Right atrium auricular region (tissue), 2 donors: ENCODE measurements at places on chromosomes 2 and 18.
A peak's percentile ranks its signal among the peaks of the same experiment; 100 is the strongest.

GRCh38 chr2:236676136-236676873, 106.7 kb downstream of the ACKR3 start:
- no peak for DNase-seq

DNA sequence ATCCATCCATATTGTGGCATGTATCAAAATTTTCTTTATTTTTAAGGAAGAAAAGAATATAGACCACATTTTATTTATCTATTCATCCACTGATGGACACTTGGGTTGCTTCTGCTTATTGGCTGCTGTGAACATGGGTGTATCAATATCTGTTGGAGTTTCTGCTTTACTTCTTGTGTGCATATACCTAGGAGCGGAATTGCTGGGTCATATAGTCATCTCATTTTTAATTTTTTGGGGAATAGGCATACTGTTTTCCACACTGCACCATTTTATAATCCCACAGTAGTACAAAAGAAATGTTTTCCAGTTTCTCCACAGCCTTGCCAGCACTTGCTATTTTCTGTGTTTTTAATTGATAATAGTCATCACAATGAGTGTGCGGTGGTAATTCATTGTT, 197.2 kb downstream of the ACKR3 start:
- no peak for DNase-seq

DNA sequence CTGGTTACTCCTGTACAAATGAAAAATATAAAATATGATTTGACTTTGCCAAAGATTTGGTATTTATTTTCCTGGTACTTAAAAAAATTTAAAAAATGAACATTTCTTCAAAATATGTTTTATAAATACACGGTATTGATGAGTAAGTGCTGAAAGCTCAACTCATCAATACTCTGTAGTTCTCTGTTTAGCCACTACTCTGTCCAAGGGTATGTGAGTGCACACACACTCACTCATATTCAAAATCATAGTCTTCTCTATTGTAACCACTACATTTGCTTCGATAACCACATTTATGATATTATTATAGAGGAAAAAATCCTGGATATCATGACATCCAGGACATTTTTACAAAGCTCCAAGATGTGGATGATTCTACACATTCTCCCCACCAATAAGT, 40.1 kb upstream of the GALNT5 start:
- DNase-seq, result no peak

- no peak for DNase-seq
These were observed 1.0 kb upstream of the ZEB2 start for GRCh38 chr2:144520756-144521487.

GRCh38 chr2:201307876-201308275, 47.5 kb downstream of the CASP8 start:
- DNase-seq, result no peak

GRCh38 chr18:62434798-62435197, 88.0 kb upstream of the ZCCHC2 start:
- DNase-seq, result no peak

GRCh38 chr2:143843686-143844085, 676.2 kb downstream of the ZEB2 start:
- no peak for DNase-seq

DNA sequence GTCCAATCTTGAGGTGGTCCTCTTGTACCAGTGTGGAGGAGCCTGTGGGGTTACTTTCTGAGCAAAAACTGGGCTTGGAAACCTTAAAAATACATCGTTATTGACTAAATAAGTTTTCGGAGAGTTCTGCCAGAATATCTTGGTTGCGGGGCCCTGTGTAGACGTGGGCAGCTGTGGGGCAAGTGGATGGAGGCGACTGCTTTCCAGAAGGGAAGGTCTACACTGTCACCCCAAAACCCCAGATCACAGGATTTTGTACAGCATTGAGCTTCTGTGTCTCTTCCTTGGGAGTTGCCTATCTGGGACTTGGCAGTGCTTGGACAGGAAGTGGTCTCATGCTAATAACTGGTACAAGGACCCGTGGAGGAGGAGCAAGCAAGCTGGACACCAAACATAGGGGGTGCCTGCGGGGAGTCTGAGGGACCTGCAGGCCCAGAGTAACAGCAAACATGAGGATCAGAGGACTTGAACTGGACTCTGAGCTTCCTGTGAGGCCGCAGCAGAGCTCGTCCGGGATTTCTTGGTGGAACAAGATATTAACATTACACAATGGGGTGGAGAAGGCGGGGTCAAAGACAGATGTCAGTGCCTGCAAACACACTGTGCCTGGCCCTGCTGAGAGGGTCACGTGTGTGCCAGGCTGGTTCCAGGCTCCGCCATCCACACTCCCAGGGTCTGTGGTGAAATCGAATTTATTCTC, 48.0 kb upstream of the CTLA4 start:
- no peak for DNase-seq

DNA sequence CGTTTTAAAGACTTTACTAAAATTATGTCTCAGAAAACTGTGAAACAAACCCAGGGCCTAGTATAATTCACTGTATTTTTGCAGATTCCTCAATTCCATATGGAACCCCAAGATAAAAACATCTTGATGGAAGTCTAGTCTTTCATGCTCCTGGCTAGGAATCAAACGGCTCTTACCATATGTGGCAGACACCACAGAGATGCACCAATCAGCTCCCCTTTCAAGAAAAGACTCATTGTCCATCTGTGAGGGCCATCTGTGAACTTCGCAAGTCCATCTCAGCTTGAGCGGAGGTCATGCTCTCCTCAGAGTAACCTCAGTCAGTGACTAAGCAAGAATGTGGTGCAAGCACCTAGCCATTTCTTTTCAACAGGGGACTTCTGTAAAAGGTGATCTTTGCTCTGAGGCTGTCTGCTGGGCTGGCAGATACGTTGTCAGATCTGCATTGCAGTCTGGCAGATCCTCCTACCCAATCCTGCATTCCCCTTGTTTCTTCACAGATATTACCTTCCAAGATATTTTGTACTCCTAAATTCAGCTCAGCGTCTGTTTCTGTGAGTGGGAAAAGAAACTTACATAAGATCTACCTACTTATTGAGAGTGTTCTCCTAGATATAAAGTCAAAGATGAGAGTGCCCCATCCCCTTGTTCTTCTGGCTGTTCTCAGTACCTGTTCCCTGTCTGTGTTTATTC, 419.3 kb downstream of the SPAG16 start:
- DNase-seq, result no peak

DNA sequence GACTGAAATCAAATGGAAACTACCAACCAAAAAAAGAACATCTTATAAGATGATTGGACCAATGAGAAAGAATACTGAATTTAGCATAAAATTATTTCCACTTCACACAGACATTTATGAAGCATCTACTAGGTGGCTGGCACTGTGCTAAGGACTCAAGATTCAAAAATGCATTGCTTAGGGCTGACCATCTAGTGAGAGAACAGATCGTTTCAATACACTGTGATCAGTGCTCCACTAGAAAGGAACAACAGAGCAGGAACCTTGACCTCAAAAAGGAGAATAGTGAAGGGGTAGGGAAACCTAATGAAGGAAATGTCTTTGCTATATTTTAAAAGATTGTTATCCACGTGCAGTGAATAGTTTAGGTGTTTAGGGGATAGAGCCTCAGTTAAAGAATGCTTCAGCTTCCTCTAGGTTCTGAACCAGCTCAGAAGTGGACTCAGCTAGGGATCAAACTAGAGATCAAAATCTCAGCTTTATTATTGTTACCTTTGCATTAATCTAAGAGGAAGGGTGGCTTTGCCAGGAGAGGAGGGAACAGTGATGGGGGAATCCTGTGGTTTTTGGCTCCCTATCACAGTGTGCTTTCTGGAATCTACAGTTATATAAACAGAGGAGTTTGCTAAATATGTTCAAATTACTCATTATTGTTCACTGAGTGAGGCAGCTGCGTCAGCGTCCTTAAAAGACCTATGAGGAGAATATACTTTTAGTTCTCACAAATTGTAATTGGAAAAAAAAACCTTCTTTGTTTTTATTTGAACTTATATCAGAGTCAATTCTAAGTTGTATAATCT, 16.2 kb upstream of the BBS5 start:
- DNase-seq, result no peak

GRCh38 chr2:108594132-108594981, 60.1 kb downstream of the LIMS1 start:
- DNase-seq, result no peak

DNA sequence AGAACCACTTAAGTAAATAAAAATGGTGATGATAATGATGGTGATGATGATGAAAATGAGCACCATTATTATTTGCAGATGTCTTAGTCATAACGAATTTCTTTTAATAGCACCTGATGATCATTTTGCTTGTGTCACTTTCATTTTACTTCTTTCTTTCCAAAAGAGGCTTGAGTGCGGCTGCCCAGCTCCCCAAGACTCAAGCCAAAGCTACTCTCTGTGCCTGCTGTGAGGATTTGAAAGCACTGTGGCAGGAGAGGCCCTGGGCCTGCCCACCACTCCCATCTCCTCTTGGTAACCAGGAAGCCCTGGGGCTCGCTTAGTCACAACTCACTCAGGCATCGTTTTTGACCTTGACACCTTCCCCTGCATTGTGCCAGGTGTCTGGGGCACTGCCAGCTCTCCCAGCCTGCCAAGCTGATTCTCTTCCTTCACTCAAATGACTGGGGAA, 41.2 kb downstream of the RPL37A start:
- DNase-seq, result peak; percentile 63

- DNase-seq, result no peak
These were observed 322.9 kb upstream of the KCNJ3 start for GRCh38 chr2:154375579-154375931.

GRCh38 chr18:75407468-75408437, 19.8 kb downstream of the SMIM21 start:
- DNase-seq, result no peak

- DNase-seq, result peak; percentile 90
These were observed 48.2 kb downstream of the TWIST2 start for GRCh38 chr2:238895891-238896600.

DNA sequence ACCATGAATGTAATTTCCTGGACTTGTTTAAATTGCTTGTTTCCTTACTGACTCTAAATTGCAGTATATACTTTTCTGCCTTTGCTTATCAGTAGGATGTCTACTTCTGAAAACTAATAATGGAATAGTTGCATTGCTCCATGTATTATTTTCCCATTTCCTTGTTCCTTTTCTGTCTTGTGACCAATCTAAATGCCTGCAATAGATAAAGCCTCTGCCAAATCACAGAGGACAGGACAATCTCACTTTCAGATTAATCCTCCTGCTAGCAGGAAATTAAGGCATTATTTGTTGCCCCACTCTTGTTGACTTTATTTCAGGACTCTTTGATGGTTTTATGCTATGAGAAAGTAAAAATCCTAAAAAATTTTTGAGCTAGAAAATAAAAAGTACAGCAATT, 4.7 kb upstream of the ESCO1 start:
- no peak for DNase-seq

GRCh38 chr18:22683196-22683676, 249.9 kb upstream of the RBBP8 start:
- DNase-seq, result peak; percentile 65

DNA sequence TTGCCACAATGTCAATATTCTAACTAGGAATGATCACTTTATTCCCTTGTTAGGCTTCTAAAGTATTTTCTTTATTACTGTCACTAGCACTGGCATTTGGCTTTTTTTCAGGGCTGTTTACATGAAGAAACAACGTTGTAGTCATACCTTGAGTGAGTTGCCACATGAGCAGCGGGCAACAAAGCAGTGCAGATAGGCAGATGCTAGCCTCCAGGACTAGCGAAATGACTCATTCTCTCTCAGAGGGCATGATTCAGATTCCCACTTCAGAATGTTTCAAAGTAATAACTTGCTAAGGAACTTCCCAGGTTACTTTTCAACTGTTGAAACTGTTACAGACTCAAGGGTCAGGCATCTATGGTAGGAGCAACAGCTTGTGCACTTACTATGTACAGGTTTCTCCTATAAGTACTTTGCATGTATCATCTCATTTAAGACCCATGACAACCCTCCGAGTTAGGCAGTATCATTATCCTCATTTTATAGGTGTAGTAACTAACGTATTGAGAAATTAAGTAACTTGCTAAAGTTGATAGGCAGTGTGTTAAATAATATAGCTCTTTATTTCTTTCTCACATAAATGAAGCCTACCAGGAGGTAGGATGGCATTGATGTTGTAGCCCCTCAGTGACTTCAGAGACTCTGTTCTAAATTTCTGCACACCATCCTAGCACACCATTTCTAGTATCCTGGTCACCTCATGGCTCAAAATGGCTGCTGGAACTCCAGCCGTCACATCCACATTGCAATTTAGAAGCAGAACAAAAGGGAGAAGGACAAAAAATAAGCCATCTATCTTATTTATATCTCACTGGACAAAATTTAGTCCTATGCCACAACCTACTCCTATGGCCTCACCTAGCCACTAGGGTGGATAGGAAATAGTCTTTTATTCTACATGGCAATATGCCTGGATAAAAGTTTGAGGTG, 83.3 kb downstream of the ICOS start:
- no peak for DNase-seq

DNA sequence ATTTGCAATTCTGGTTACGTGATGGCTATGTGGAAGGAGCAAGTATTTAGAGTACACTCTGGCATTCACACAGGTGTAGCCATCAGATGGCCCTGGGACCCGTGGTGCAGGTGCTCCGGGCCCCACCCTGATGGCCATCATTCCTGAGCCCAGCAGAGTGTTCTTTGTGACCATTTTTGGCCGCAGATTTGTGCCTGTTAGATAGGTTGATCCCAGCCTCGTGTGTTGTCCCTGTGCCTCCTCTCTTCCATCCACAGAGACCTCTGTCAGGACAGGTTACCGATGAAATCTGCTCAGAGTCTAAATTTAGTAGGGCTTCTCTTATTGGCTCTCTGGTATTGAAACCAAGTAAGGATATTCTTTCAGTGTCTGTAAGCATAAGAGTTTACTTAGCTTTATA, 33.9 kb downstream of the MAPRE2 start:
- no peak for DNase-seq

DNA sequence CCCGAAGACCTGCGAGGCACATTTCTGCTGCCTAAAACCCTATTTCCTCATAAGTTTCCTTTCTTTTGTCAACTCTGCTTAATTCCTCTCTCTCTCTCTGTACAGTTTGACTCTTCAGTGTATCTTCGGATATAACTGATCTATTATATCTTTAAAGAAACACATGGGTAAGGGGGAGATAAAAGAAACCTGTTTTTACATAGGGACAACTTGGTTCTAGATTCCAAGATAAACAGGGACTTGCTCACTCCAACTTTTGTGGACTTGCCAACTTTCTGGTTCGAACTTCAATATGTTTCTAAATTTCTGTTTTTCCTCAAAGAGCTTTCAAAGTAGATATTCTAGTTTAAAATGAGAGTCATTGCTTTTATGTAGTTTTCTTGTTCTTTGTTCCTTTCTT, 182.7 kb upstream of the EPC2 start:
- no peak for DNase-seq

DNA sequence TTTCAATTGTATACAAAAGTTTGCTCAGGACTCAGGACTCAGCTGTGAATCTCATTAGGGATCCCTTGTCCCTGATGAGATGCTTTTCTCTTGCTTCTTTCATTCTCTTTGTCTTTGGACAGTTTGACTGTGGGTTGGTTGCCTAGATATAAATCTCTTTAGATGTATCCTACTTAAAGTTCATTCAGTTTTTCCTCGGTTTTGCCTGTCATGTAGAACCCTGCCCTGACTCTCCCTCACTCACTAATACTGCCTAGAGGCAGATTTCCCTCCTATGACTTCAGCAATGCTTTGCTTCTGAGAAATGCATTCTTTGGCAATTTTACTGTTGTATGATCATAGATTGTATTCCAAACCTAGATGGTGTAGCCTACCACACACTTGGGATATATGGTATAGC, 421.4 kb upstream of the TCF4 start:
- DNase-seq, result no peak
